Activated CD8-positive, alpha-beta memory T cell treated with anti-CD3 and anti-CD28 coated beads, Interleukin-2, amount 50 U/mL, for 4 hours (primary cell): ENCODE measurements at places on chromosomes 4 and X.

- DNase-seq: no peak
Observed at GRCh38 chr4:11467931-11468330, 39.2 kb upstream of the HS3ST1 start.

DNA sequence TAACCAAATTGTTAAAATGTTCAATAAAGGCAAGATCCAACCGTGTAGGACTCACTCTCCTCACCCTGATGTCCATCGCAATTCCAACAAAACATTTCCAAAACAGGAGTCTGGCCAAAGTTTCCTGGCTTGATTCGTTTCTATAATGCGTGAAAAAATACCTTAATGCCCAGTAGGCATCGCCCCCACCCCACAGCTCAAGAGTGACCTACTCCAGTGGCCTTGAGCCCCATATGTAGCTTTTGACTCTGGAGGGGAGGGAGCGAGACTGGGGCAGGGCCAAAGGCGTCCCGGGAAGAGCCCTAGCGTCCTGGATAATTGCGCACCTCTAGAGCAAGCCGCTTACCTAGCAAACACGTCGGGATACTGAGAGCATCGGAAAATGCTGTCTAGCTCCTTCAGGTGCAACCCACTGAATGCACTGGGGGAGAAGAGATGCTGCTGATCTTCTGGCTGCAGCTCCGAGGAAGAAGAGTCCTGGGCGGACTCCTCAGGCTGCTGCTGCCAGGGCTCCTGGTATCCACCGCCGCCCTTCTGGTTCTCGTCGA is 55.6 kb upstream of the NKAP start:
- no peak for DNase-seq

DNA sequence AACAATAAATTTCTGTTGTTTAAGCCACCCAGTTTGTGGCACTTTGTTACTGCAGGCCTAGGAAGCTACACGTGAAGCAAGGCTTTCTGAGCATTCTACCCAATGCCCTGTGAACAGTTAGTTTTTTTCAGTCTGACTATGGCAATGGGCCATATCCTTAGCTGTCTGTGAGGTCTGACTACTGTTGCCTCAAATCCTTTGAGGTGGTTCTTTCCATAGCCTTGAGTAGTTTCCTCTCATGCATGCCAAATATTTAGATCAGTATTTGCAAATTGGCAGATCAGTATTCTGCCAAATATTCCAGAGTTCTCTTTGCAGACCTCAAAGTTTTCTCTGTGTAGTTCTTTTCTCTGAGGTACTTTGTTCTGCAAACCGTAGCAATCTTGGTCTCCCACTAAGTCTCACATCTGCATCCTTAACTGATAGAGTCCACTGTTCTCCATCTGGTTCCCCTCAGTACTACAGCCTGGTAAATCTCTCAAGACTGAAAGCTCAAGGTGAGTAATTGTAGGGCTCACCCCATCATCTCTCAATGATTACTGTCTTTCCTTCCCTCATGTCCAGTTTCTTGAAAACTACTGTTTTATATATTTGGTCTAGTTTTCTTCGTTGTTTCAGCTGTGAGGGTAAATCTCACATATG is 984.9 kb upstream of the INTU start:
- no peak for DNase-seq

- no peak for DNase-seq
Observed at GRCh38 chrX:32572644-32573043, 638.7 kb downstream of the DMD start.

GRCh38 chrX:63702556-63702955 is 82.5 kb downstream of the ARHGEF9 start:
- no peak for DNase-seq

DNA sequence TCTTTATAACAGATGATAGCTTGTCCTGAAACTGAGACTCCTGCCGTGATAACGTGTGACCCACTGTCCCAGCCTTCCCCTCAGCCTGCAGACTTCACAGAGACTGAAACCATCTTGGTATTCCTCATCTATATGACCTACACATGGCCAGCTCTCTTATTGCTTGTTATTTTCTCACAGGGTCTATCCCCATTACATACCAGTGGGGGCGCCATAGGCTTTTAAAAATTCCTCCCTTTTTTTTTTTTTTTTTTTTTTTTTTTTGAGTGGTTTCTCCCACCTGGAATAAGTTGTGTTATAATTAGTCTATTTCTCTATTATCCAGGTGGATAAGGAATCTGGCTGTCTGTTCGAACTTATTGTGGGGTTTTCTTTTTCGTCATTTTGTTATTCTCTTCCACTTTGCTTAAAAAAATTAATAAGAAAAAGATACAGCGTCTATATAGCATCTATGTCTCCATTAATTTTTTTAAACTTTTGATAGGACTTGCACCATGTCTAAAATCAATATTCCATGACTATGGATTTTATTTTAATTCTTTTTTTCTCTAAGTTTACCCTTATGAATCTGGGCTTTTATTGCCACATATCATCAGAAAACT is 47.2 kb downstream of the GYG2 start:
- no peak for DNase-seq

GRCh38 chr4:86685401-86685800 is 91.3 kb downstream of the PTPN13 start:
- no peak for DNase-seq

DNA sequence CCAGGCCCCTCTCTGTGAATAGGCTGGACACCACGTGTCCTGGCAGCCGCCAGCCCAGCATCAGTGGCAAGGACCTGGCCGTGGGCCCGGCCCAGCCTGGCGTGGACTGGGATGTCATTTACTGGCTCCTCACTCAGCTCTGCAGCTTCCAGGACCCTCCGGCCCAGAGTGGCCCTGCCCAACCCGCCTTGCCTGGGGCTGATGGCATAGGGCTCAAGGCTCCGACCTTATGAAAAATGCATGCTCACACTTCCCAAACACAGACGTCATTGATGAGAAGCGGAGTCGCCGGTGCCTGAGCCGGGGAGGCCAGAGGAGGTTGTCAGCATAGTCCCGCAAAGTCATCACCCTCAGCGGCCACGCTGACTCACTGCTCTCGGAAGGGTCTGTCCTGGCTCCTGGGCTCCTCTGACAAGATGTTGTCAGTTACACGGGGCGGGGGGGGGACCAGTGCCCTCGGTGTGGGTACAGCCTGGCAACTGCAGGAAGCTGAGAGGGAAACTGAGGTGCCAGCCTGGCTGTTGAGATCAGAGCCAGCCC is 14.3 kb downstream of the CFAP99 start:
- DNase-seq: no peak

DNA sequence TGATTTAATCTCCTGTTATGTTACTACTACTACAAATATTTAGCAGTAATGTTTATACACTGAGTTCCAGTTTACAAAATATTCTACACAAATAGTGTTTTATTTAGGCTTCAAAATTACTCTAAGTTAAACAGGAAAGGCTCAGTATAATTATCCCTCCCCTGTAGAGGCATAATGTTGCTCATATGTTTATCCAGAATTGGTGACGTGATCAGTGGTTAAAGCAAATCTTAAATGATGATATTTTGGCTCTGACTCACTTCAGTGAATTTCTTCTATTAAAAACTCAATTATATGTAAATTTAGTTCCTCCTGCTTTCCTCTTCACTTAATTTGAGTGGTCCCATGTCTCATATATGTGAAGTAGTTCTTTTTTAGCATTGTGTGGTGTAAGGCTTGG is 438.5 kb downstream of the ADGRL3 start:
- no peak for DNase-seq

DNA sequence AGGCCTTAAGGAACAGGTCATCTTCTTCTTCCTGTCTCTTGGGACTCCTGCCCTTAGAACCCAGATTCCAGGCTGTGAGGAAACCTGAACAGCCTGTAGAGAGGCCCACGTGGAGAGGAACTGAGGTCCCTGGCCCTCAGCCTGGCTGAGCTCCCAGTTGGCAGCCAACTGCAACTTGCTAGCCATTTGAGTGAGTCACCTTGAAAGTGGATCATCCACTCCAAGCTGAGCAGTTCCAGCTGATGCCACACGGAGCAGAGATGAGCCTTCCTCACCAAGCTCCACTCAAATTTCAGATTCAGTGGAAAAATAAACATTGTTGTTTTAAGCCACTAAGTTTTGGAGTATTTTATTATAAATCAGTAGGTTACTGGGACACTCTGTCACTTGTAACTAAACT is 392.5 kb downstream of the BCOR start:
- no peak for DNase-seq

- no peak for DNase-seq
Observed at GRCh38 chrX:1853916-1854315, 239.1 kb downstream of the ASMT start.

- DNase-seq: no peak
Observed at GRCh38 chrX:40064055-40064597, 33.6 kb downstream of the BCOR start.

DNA sequence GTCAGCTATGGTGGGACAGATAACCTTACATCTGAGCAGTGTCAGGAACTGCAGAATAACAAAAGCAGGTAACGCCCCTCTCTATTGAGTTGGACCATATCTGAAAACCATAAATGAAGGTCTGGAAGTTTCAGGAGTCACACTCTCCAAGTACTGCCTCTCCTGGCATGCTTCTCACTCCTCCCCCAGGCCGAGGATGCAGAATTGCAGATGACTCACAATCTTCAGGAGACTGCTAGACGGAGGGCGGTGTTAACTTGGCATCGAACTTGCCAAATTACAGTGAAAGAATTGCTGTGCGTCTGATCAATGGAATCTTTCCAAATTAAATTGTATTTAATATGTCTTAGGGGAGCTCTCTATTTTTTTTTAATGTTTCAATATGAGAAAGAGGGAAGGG is 67.1 kb upstream of the TRIM2 start:
- no peak for DNase-seq

GRCh38 chr4:105206214-105206613 is 59.5 kb downstream of the TET2 start:
- DNase-seq: no peak

- no peak for DNase-seq
Observed at GRCh38 chr4:20618731-20619130, 81.5 kb upstream of the PACRGL start.

- DNase-seq: no peak
Observed at GRCh38 chr4:109238746-109239145, 63.7 kb downstream of the COL25A1 start.

DNA sequence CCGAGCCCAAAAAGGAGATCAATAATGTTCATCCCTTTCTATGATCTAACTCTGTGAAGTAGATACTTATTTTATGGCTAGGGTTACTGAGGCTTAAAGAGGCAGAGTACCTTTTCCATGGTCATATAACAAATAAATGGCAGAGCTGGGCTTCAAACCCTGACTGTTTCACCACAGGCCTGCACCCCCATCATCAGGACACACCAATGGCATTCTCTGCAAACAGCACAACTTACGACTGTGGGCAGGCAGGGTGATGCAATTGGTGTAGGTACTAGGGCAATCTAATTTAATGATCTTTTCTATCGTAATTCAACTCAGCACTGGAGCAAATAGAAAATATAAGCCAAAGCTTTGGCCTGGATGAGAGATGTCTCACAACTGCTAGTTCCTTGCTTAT is 118.8 kb upstream of the CBR4 start:
- DNase-seq: no peak

DNA sequence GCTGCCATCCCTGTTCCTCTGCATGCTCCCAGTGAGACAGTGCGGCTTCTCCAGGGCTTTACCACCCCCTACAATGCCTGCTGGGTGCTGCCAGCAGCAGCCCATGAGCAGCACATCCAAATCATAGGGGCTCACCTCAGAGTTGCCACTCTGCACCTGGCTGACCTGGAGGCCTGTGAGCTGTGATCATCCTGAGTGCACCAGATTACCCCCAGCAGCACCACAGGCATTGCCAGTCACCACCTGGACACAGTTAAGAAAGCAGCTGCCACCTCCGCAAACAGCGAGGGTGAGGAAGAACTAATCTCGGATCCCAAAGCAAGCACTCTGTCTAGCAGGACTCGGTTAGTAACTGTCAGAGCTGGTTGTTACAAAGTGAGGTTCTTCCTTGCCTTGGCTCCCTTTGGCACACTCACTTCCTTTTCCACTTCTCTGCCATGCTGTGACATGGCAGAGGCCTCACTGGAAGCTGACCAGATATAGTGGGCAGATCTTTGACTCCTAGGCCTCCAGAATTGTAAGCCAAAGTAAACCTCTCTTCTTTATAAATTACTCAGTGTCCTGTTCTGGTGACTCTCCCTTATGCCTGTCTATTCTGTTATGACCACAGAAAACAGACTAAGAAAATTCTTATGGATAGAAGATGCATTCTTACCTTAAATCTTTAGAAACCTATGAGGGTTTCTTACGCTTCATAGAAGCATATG is 25.2 kb downstream of the LRIT3 start:
- no peak for DNase-seq

DNA sequence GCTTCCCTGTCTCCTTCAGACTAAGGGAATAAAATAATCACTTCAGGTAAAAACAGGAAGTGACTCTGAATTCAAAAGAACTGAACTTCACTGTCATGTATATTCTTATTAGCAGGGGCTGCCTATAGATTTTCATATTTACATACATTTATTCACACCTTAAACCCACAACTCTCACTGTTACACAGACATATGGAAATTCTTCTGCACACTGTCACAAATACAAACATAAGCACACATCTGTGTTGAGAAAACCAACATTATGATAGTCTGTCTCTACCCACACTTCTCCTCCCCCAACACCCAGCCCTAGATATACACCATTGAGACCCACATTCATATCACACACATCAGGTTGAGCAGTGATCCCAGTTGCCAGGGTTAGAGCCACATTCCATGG is 5.7 kb upstream of the FGF16 start:
- no peak for DNase-seq

- DNase-seq: no peak
Observed at GRCh38 chr4:40099010-40099409, 42.4 kb downstream of the N4BP2 start.

DNA sequence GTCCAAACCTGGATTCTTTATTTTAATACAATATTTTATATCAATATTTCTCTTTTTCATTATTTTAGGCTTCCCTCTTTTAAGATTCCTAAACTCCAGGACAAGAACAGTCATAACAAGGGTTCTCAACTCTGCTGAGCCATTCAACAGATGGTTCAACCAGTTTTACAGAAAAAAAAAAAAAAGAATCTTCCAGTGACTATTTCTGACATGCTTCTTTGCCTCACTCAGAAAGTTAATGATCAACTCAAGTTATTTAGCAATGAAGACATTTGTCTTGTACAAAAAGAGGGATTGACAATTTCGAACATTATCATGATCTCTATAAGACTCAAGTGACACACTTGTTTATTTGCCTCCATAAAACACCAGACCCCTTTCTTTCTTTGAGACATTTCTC is 282.6 kb upstream of the GRID2 start:
- DNase-seq: no peak

GRCh38 chr4:173091362-173091761 is 77.2 kb upstream of the GALNT7 start:
- no peak for DNase-seq

GRCh38 chr4:76764251-76764650 is 133.7 kb downstream of the SOWAHB start:
- DNase-seq: no peak

DNA sequence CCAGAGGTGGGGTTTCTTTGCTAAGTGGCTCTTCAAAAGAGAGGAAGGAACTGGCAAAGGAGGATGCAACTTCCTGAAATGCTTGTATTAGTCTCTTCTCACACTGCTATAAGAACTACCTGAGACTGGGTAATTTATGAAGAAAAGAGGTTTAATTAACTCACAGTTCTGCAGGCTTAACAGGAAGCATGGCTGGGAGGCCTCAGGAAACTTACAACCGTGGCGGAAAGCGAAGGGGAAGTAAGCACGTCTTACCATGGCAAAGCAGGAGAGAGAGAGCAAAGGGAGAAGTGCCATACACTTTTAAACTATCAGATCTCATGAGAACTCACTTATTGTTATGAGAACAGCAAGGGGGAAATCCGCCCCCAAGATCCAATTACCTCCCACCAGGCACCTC is 505.7 kb downstream of the ZNF674 start:
- DNase-seq: no peak

- DNase-seq: no peak
Observed at GRCh38 chrX:153801669-153802068, 7.2 kb downstream of the SSR4 start.
